MG63 (cell line): ENCODE measurements at places on chromosomes 11 and 22.

DNA sequence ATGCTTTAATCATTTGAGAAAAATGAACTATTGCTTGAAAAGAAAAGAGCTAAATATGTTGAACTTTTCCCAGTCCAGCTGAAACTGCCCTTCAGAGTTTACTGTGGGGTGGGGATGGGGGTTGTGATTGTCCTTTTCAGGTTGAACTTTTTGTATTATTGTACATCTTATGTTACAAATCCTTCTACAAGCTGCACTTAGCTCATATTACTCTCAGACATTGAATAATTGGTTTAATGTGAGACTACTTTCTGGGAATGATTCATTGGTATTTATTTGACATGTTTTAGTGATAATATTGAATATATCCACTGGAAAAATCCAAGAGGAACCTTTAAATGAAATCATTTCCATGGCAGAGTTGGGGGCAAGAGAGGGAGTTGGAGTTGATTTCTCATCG is 84.9 kb downstream of the ATXN10 start:
- DNase-seq: no peak

DNA sequence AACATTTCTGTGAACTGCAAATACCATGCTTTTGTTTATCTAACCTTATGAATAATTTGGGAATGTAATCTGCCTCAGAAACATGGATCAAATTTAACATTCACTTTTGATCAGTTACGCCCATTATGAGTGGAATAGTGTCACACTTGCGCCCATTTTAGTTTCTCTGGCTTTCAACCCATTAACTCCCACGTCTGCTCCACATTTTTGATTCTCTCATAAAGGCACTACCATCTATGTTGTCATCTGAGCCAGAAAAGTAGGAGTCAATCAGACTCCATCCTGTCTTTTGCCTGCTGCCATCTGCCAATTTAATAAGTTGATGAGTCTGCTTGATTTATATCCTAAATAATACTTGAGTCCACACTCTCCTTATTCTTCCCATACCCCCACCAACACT is 1090.7 kb downstream of the DLG2 start:
- no peak for DNase-seq

- no peak for DNase-seq
Observed at GRCh38 chr11:72234514-72234830, 9.5 kb downstream of the PHOX2A start.

DNA sequence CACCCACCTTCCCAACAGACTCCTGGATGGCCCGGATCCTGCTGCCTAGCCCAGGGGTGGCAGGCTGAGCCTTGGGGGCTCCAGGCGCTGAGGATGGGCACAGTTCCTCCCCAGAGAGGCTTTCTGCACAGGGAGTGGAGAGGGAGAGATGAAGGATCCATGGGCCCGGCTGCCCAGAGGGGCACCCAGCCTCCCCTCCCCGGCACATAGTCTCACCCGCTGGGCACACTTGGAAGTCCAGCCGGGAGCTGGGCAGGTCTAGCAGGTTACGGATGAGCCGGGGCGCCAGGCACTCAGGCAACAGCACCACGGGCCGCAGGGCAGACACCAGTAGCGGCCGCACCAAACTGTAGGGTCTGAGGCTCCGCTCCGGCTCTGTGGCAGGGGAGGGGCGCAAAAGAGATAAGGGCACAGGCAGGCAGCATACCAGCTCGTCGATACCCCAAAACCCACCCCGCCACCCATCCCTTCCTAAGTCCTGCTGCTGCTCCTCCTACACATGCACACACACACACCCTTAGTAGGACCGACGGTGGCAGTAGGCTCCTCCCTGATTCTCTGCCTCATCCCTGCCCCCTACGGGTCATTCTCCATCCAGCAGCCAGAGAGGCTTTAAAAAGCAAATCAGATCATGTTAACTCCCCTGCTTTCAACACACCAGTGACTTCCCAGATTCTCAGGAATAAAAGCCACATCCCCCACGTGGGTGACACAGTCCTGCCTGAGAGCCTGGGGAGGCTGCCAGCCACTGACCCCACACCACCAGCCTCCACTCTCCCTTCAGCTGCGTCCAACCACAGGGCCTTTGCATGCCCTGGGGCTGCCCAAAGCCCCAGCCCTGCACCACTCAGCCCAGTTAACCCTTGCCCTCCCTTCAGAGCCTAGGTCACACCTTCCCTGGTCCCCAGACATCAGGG is 6.5 kb upstream of the MFNG start:
- DNase-seq: peak; percentile 30

DNA sequence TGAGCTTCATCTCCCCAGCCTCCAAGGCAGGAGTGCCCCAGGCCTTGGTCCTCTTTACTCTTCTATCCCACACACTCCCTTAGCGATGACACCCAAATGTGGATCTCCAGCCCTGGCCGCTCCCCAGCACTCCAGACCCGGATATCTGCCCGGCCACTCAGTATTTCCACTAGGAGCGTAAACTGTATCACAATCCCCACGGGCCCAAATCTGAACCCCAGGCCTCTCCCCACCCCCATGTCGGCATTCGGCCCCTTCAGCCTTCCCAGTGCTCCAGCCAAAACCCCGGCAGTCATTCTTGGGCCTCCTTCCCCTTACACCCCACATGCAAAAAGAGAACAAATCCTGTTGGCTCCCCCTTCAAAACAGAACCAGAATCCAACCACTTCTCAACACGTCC is 20.8 kb downstream of the WNT11 start:
- no peak for DNase-seq

DNA sequence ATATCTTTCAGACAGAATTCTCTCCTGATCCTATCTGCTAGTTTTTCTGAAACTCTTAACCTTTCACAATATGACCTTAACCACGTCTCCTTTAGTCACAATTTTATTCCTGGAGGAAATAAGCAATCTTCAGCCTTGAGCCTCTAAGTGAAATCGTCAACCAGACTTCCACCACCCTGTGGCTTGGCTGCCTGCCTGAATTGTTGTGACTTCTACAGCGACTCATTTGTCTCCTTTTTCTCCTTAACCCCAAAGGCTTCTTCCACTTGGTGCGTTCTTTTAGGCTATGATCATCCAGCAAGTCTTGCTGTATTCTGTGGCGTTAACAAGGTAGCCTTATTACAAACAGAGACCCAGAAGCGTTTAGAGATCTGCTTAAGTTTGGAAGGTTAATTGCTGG is 535.1 kb upstream of the ARHGAP42 start:
- DNase-seq: peak; percentile 55

GRCh38 chr11:11247086-11247485 is 106.0 kb downstream of the CSNK2A3 start:
- DNase-seq: no peak

DNA sequence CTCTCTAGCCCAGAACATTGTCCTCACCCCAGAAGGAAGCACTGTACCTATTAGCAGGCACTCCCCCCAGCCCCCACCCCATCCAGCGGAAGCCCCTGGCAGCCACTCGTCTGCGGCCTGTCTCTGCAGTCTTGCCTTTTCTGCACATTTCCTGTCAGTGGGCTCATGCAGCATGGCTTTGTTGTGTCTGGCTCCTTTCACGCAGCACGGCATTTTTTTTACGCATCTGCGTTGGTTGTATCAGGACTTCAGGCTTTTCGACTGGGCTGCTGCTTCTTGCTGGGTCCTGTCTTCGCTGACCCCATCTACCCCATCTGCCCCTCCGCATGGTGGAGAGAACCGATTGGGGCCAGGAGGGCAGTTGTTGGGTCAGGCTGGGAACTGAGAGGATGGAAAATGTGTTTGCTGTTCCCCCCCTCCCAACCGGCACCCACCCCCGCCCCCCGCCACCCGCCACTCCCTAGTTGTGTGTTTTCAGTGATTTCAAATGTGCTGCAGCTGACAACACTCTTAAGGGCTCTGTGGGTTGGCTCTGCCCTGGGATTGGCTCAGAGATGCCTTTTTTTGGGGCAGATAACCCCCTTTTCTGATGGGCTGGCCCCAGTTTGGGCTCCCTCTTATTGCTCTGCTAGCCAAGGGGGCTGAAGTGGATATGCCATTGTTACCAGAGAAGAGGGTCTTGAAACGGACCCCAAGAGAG is 110.0 kb downstream of the KIAA1671 start:
- DNase-seq: no peak

DNA sequence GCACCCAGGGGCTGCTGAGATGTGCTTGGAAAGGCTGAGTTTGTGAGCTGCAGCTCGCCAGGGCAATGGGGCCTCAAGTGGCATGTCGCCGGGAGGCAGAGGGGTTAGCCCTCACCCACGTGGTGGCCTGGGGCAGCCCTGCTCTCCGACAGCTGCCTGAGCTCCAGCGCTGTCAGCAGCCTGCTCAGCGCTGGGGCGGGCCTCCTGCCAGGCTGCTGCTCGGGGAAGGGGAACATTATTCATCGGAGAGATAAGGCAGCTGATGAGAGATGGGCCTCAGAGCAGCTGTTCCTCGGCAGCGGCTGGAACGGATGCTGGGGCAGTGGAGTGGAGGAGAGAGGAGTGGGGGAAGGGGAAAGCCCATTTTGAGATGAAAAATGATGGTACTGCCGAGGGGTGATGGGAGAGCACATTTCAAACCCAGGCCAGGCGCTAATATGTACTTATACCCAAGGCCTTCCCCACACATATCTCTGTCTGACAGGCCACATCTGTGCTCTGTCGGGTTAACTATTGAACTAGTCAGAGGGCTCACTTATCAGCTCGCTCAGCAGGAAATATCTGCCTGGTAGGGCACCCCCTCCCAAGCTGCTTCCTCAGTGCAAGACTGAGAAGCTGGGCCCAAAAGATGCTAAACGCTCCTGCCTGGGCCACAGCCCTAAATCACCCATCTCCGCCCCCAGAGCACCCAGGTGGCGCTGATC is 79.5 kb downstream of the TIMP3 start:
- DNase-seq: no peak

DNA sequence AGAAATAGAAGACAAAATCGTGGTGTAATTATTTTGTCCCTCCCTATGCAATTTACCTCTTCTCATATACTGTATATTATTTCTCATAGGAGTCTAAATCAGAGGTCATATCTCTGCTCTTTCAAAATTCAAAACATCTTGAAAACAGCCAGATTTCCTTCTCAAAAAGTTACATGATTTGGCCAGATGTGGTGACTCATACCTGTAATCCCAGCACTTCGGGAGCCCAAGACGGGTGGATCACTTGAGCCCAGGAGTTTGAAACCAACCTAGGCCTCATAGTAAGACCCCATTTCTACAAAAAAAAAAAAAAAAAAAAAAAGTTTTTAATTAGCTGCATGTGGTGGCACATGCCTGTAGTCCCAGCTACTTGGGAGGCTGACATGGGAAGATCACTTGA is 29.0 kb upstream of the DNAJB7 start:
- DNase-seq: peak; percentile 2

GRCh38 chr11:1875093-1875850 is 16.4 kb downstream of the PRR33 start:
- no peak for DNase-seq

GRCh38 chr22:49958366-49958921 is 2.1 kb upstream of the PIM3 start:
- DNase-seq: no peak

DNA sequence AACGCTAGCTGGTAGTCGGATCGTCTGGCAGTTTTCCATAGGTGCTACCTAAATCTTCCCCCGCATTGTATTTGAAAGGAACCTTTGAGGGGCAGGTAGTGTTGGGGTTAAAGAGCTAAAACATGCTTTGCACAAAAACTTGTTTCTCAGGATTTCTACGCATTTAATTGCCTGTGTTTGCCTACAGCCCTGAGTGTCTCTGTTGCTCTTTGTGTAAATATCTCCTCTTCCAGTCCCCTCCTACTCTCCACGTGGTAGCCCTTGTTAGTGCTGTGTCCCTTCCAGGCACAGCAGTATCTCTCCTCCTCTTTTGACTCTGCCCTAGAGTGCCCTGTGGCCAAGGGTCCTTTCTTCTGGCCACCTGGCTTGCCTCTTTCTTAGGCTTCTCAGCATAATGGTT is 81.7 kb downstream of the BARX2 start:
- no peak for DNase-seq

GRCh38 chr22:20116376-20116950 is 559 bp downstream of the RANBP1 start:
- no peak for DNase-seq

- no peak for DNase-seq
Observed at GRCh38 chr11:119099711-119100110, 1.9 kb downstream of the DPAGT1 start.

DNA sequence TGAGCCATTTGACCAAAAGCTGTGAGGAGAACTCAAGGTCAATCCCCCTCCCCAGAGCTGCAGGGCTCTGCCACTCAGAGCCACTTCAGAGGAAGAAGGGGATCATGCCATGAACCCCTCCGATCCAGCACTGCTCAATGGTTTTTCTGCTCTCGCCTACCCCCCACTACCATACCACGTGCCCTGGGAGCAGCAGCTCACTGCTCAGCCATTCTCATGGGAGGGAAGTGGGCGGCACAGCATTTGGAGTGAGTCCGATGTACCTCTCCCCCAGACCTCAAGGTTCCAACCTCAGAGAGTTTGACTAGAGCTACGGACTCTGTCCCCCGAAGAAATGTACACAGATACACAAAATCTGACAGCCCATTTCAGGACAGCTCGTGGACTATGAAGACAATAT is 34.5 kb downstream of the AP1B1 start:
- DNase-seq: no peak

DNA sequence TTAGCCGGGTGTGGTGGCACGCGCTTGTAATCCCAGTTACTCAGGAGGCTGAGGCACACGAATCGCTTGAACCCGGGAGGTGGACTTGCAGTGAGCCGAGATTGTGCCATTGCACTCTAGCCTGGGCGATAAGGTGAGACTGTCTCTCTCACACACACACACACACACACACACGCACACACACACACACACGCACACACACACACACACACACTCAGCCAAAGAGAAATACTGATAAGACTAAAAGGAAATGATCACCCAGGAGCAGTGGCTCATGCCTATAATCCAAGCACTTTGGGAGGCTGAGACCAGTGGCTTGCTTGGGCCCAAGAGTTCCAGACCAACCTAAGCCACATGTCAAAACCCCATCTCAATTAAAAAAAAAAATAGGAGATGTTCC is 20.8 kb downstream of the HSPA8 start:
- no peak for DNase-seq

DNA sequence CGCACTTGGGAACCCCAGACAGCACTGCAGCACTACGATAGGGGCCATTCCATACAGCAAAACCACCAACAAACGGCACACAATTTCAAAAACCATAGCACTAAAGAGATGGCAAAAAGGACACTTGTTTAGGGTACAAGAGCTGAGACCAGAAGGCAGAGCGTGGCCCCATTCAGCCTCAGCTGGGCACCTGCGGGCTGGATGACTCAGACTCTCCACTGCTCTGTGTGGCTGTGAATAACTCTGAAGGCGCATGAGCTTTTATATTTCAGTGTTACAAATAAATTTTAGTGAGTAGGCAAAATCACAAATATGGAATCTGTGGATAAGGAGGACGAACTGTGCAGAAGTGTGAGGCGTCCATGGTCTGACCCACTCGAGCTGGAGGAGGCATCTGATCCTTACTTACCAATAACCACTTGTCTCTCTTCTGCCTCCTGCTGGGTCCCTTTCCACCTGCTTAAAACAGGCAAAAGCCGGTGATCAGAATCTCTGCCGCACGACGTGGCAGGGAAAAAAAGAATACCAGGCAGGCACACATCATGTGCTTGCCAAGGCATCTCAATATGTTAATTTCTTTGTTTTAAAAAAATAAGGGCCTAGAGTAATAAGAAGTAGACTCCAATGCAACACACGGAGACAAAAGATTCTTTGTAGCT is 325.7 kb downstream of the SHANK2 start:
- no peak for DNase-seq

- DNase-seq: no peak
Observed at GRCh38 chr11:57237204-57237681, at the start of gene APLNR. APLNR (minus strand) TSS chr11:57237250; CDS start chr11:57237004, 246 bp downstream.

GRCh38 chr11:3623121-3623520 is 18.7 kb downstream of the ART5 start:
- no peak for DNase-seq
